ENCODE measurements at places on chromosomes 5 and 9.

DNA sequence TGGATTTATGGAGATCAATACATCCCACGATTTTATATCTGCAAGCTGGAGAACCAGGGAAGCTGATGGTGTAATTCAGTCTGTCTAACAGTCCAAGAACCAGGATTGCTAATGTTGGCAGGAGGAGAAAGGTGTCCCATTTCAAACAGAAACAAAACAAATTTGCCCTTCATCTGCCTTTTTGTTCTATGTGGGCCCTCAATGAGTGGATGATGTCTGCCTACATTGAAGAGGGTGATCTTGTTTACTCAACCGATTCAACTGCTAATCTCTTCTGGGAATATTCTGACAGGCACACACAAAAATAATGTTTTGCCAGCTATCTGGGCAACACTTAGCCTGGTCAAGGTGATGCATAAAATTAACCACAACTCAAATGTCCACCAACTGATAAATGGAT lies 65.1 kb upstream of the IL33 start:
- no peak for DNase-seq

GRCh38 chr9:128969491-128969890 lies 22.0 kb downstream of the NUP188 start:
- DNase-seq: no peak

DNA sequence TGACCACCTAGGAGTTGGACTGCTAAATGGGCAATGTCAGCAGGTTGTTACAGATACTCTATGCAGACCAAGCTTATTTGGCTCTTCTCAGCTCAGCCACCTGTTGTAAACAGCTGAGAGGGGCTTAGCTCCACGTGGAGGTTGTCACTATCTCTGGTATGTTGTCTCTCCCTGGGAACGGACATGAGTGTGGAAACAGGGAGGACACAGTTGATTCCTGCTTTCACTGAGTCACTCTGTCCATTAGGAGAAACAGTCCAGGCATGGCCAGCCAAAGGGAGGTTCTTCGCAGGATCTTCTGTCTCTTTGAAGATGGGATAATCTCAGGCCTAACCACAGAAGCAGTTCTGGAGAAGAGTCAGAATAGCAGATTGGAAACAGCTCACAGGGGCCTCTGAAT lies 121.2 kb downstream of the PALM2AKAP2 start:
- no peak for DNase-seq

GRCh38 chr5:123157791-123158581 lies 68.9 kb downstream of the PRDM6 start:
- no peak for DNase-seq

GRCh38 chr9:12794101-12794799 lies 19.4 kb downstream of the LURAP1L start:
- DNase-seq: no peak

- no peak for DNase-seq
Observed at GRCh38 chr5:158796812-158797497, 302.8 kb downstream of the EBF1 start.

DNA sequence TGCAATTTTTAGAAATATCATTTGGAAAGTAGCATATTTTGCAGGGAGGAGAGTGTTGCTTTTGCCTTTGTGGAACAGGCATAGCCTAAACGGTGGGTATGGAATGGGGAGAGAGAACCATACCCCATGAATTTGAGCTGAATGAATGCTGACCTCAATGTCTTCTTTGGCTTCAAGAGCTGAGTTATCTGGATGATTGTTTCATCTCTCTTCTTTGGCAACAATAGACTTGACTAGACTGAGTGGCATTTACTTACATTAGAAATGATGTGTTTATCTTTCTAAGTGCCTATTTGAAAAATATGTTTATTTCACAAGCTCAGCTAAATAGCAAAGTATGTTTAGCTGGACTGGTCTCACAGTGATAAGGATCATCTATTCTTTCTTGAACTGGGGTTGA lies 42.8 kb downstream of the SPEF2 start:
- no peak for DNase-seq

- peak; percentile 39 for DNase-seq
Observed at GRCh38 chr5:172411484-172412072, 42.7 kb downstream of the SH3PXD2B start.

Measured in stimulated activated CD8-positive, alpha-beta memory T cell treated with anti-CD3 and anti-CD28 coated beads, Interleukin-2, amount 100 ng/mL, for 48 hours (primary cell).